ENCODE measurements at places on chromosomes 3 and 15. TPM values are rescaled to one million over a fixed set of nuclear protein-coding genes. Genes with fewer than 3 reads are reported as not detected.

Gene GRIP2
- 0.81 TPM for polyA plus RNA-seq

DNA sequence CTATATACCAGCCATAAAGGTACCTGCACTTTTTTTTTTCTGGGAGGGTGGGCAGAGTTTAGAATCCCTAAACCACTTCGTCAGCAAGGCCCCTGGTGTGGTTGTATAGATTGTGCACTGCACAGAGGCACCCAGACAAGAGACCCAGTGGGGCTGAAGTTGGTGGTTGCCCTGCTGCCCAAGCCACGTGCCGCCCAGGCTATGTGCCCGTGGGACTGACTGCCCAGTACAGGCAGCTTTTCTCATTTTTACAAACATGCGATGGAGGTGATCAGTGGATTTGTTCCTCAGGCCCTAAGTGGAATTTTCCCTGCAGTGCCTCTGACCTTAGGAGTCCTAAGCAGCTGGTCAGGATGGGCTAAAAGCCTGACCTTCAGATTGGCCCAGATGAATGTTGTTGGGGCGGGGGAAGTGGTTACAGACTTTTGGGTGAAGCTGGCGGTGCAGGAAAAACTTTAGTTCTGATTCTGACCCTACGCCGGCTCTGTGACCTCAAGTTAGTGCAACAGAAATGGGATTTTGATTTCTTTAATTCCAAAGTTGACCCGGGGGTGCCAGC is 34.9 kb upstream of the LIMD1 start:
- DNase-seq: no peak

DNA sequence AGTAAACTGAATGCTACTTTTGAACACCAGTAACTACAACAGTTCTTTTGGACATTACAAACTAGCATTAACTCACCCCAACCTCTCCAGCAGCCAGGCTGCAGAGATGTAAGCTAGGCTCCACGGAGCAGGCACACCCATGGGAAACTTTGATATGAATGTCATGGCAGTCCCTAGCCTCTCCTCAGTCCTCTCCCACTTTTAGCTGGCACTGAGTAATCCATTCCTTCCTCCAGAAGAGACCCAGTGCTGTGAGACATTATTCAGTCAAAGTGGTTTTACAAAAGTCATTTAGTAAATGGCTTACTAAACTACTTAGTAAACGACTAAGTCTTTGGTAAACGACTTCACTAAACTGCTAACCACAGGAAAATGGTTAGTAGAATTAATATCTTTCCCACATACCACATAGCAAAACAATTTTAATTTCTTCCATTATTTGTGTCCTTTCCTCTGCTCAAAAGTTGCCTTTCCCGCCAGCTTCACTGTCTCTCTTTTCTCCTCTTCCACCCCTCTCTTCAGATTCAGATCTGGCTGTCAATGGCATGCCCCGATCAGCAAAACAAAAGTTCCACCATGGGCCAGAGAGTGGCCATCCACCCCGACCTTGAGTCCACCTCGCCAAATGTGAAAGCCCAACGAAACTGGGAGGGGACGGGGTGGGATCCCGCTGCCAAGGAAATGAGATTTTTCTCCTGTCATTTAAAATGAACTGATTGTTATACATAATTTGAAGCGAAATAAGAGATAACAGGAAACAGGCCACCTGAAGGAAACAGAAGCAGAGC is 67.5 kb upstream of the TJP1 start:
- no peak for DNase-seq

GRCh38 chr3:107124885-107125284 is 252.4 kb upstream of the CCDC54 start:
- no peak for DNase-seq

GRCh38 chr3:82596805-82597204 is 835.4 kb upstream of the GBE1 start:
- no peak for DNase-seq

Gene KNL1
- 21.4 TPM for polyA plus RNA-seq

GRCh38 chr3:132898141-132898540 is 140.1 kb upstream of the TMEM108 start:
- no peak for DNase-seq

Gene CGGBP1
- polyA plus RNA-seq: 136 TPM

Gene ISL2
- polyA plus RNA-seq: 0.06 TPM

DNA sequence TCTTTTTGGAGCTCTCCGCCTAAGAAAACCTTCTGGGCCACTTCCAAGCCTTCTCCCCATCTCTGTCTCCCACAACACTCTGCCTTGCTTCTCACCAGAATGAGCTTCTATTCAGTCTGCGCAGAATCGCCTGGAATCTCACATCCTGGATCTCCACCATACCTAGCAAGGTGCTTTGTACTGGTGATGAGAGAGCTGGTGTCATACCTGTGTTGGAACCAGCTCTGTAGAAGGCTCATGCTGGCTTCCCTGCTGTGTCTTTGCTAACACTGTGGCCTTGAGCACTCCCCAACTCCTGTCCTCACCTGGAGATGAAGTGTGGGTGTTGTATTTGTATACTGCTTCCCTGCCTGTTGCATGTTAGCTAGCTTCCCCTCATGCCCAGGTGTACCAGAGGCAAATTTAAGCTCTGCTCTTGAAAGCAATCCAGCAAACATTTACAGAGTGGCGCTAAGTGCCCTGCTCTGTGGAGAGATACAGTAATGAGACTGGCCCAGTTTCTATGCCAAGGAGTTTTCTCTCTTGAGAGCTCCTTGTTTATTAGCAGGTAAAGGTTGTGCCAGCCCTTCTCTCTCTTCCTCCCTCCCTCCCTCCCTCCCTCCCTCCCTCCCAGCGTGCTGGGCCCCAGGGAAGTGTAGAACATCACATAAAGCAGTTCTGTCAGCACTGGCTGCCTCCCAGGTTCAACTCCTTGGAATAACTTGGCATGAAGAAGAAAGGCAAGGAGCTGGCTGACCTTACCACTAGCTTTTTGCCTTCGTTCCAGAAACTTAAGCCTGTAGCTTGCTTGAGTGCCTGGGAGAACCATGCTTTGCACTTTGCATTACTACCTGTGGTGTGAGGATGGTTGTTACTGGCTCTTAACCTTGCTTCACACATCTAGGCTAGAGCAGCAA is 54.9 kb downstream of the TRIM71 start:
- DNase-seq: no peak

DNA sequence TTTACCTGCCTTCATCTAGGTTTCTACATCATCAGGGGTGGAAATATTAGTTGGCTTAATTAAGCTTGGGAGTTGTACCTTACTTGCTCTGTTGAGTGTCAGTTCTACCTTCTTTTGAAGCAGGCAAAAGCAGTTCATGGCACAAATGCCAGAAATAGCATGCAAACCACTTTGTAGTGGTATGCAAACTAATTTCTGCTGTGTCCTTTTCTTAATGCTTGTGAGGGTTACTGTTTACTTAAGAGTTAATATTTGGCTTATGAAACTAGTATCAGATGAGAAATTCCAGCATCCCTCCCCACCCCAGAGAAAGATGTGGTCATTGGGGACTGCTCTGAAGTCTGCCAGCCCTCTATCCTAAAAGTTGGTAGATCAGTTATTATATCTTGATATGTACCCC is 7.1 kb downstream of the ATP2C1 start:
- no peak for DNase-seq

All from left renal cortex interstitium (tissue), 4 donors.